ENCODE measurements at places on chromosomes 7 and 10.
A peak's percentile ranks its signal among the peaks of the same experiment; 100 is the strongest.

DNA sequence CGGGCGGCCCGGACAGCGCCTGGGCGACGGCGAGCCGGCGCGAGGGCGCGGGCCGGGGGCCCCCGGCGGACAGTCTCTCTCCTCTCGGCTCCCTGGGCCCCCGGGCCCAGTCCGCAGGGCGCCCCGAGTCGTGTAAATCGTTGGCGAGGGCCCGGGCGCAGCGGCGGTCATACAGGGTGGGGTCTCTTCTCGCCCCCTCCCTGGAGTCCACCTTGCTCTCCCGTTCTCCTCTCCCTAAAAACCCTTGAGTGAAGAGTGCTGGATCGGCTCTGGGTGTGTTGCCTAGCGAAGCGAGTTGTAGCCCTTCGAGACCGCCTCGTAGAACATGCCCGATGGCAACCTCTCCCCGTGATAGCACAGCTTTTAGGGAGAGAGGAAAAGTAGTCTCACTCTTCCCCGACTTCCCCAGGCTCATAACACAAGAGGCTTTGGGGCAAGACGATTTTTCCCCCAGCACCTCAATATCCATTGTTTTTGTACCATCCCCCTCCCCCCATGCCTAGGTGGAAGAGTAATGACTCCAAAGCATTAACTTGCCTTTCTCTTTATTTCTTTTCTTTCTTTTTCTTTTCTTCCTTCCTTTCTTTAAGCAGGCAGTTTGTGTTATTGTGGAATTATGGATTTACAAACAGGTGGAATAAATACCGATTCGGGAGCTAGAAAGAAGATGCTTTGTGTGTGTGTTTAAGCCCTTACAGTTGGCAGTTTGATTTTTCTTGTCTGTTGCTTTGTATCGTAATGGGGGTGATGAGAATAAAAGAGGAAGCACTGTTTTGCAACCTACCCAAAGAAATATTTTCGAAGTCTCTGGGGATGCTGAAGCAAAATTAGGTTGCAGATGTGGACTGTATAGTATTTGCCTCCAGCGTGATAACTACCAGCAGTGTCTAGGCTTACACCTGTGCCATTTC is 822 bp downstream of the SHOC2 start:
- peak; percentile 29 for DNase-seq

DNA sequence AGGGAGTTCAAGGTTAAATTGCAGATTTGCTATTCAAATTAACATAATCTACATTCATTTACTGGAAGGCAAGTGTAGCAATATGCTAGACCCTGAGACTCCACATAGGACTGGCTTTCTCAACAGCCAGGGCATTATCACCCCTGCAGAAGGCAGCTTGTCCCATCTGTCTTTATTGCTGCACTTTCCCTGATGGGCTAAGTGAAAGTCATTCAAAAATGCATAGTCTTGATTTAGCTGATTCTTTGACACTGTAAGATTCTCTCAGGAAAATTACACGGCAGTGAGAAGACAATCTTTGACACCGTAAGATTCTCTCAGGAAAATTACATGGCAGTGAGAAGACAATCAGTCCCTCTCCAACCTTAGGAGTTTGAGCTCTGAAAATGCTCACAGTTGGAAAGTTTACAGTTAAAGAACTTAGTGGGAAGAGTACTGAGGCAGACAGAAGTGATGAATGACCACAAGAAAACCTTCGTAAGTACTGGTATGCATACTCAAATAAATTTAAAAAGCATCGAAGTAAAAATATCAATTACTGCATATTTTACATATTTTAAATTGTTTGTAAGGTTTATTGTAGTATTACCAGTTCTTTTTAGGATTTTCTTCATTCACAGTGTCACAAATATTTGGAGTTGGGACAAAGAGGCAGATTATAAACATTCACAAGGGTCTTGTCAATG is 88.9 kb downstream of the RAPGEF5 start:
- DNase-seq, result no peak

GRCh38 chr7:17584822-17585221 is 286.4 kb downstream of the AHR start:
- DNase-seq, result no peak

- DNase-seq, result no peak
Observed at GRCh38 chr10:13617116-13617515, 30.4 kb downstream of the PRPF18 start.

DNA sequence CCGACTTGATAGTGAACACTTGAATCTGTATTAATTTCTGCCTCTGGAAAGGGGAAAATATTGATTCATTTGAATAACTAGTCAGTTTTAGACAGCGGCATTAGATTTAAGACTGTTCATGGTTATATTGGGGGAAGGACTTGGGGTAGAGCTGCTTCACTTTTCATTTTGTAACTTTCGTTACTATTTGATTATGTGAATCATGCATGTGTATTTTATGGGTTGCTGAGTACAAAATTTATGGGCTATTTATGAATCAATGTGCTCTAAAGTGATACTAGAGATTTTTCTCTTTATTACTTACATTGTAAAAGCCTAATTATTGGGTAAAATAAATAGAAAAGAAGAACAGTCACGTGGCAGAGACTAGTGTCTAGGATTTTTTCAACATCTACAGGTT is 4.9 kb downstream of the GLUD1 start:
- no peak for DNase-seq

DNA sequence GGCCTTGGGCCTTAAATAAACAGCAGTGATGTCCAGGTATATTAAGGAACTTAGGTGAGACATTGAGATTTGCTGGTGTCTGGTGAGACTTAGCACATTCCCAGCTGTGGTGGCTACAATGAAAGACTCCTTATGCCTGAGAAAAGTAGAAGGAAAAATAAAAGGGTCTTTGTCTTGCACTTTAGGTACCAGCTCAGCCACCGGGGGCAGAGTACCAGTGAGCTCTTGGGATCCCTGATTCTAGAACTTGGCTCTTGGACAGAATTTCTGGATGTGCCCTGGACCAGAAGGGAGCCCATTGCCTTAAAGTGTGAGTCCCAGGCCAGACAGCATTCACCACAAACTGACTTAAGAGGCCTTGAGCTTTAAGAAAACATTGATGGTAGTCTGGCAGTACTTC is 1038.7 kb downstream of the SORCS3 start:
- DNase-seq, result no peak

Data from activated CD4-positive, alpha-beta T cell treated with anti-CD3 and anti-CD28 coated beads, Interleukin-10, Interleukin-2, amounts not matched to agents 100 ng/mL and 50 ng/mL, durations not matched to agents 16 hours and 8 hours (primary cell).